CD4-positive, alpha-beta T cell treated with Interleukin-10 for 1 hour (primary cell): ENCODE measurements at places on chromosomes 4 and X.
A peak's percentile ranks its signal among the peaks of the same experiment; 100 is the strongest.

DNA sequence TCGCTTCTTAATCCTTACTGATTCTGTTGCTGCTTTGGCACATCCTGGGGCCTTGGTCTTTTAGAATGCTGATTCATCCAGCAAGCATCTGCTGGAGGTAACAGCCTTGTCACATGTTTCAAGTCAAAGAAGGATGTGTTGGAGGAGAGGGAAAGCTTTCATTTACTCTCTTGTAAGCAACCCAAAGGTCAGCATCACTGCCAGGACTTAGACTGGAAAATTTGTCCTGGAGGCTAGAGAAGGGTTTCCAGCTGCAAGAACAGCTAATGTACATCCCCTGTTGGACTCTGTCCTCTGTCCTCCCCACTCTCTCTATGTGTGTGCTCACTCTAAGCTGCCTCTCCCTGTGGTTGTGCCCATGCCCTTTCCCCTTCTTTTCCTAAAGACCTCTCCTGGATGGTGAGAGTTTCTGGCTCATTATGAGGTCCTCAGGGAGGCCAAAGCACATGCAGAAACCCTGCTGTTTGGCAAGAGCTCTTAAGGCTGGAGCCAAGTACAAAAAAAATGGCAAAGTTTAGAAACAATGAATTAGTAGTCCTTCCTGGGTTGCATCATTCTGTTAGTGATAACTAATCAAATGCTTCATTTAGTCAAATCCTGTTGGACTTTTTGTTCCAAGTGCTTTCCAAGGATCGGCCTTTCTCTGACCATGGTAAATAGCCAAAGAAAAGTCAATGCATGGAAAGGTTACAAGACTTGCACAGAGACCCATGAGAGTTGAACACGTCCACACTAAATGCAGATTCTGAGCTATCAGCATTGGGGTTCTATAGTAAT lies 13.4 kb upstream of the SRPX start:
- no peak for DNase-seq

DNA sequence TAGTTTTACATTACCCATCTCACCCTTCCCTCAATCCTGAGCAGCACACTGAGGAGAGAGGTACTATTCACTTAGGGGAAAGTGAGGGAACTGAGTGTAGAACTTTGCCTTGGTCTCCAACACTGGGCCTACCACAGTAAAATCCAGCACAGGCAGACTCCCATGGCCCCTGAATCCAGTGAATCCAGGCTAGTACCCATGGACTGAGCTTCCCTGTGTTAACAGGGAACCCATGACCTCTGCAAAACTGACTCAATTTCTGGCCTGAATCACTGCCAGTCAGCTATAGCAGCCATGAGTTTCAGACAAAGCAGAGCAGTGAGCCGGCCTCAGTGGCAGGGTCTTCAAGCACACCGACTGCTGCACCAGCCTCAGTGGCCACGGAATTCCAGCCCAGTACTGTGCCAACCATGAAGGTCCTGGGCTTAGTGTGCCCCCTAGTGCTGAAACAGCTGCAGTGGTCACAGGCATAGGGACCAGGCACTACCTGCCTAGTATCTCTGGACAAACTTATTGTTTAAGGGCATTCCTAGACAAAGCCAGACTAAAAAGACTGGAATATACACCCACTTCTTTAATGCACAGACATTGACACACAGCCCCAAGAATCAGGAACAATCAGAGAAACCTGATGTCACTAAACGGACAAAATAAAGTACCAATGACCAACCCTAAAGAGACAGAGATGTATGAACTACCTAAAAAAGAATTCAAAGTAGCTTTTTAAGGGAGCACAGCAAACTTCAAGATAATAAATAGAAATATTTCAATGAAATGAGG lies 127.4 kb upstream of the RPL34 start:
- DNase-seq: peak; percentile 40

GRCh38 chr4:19725130-19725529 lies 526.6 kb upstream of the SLIT2 start:
- DNase-seq: no peak

GRCh38 chr4:1367230-1367935 lies 20.4 kb downstream of the UVSSA start:
- no peak for DNase-seq

- DNase-seq: peak; percentile 67
Measured at GRCh38 chr4:71184195-71184781, 154.5 kb upstream of the SLC4A4 start.

GRCh38 chr4:180448306-180448705 lies 1794.9 kb upstream of the TENM3 start:
- no peak for DNase-seq

GRCh38 chr4:104494822-104495559 lies at the start of gene CXXC4:
Gene CXXC4, minus strand, starts transcription at chr4:104494894. Its CDS starts 3,092 bp downstream, at chr4:104491802.
- DNase-seq: peak; percentile 56

GRCh38 chr4:179595671-179596410 lies 2153.6 kb upstream of the AGA start:
- no peak for DNase-seq

DNA sequence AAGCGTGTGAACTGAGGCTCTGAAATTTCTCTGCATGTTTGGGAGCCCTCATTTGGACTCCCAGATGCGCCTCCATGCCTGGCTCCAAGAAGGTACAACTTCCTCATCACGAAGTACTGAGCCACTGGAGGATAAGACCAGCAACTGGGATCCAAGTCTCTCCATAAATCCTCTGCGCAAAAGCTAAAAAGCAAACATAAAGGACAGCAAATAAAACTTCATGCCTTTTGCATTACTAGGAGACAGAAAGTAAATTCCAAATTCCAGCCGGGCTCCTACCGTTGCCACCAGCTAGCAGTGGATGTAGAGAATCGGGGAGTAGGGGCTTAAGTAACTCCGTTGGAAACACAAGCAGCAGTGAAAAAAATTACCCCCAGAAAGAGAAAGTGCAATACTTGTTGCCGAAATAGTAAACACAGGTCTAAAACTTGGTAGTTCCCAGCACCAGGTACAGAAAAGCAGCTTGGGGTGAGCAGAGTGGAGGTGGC lies 477.1 kb upstream of the TENM3 start:
- no peak for DNase-seq

- DNase-seq: no peak
Measured at GRCh38 chr4:184617600-184618196, 31.5 kb downstream of the CASP3 start.

- no peak for DNase-seq
Measured at GRCh38 chrX:20143561-20143960, 1.9 kb upstream of the EIF1AX start.

DNA sequence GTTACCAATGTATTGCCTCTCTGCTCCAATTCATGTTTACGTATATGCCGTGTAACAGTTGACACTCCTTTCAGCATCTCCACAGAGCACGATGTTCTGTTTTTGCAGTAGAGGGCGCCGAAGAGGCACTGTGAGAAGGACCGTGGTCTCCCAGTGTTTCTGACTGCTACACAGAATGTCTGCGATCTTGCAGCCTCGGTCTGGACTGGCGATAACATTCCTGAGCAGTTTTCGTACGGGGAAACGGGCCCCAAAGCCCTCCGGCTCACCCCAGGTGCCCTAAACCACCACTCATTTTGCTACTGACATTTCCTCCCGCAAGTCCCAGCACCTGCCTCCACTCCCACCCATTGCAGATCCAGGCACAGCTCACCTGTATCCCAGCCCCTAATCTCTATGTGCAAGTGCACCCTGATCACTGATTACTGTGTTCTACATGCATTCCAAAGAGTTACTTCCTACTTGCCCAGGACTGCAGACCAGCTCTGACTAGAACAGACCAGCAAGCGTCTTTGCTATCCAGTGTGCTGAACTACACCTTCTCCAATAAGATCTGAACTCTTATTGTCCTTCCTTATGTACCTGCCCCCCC lies 12.4 kb upstream of the NFXL1 start:
- DNase-seq: peak; percentile 60

DNA sequence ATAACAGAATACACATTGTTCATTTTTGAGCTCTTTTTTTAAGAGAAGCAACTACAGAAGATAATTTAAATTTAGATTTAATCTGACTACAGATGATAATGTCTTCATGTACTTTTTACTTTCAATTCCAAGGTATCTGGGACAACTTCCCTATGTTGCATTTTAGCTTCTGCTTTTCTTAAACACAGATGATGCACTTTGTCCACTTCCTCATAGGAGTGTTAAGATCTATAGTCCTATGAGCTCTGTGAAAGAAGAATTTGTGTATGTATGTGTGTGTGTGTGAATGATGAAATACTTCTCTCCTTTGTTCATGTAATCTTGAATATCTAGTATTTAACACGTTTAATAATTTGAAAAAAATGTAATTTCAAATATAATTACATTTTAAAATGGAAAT lies 5.3 kb upstream of the FHIP1A start:
- DNase-seq: no peak

GRCh38 chr4:68630371-68630770 lies 40.1 kb downstream of the UGT2B15 start:
- no peak for DNase-seq

DNA sequence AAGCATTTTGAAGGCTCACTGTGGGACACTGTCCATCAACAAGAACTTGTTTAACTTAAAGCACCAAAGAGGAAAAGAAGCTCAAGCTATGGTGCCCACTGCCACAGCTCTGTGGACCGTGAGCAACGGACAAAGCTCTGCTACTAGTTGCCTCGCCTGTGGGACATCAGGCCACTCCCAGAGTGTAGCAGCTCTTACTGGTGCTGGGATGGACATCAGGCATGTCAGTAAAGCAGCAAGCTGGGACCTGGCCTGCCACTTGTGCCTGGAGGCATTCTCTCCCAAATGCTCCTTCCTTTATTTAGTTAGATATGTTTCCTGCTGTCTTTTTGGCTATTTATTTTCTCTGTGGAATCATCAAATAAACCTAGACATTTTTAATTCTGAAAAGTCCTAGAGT lies 46.7 kb downstream of the TMEM154 start:
- DNase-seq: no peak

DNA sequence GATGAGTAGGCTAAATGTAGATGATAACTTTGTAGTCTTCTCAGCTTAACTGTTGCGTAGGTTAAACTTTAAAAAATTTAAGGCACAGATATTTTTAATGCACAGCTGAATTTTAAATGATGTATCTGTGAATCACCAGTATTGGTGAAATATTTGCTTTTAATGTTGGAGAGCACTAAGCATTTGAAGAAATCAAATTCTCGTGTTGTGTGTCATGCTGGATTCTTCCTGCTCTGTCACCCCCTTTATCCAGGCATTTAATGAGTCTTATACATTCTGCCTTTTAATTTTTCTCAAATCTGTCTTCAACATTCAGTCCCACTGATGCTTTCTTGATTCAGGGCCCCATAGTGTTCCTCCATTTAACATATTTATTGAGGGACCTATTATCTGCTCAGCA lies 76.7 kb downstream of the SLC4A4 start:
- no peak for DNase-seq

DNA sequence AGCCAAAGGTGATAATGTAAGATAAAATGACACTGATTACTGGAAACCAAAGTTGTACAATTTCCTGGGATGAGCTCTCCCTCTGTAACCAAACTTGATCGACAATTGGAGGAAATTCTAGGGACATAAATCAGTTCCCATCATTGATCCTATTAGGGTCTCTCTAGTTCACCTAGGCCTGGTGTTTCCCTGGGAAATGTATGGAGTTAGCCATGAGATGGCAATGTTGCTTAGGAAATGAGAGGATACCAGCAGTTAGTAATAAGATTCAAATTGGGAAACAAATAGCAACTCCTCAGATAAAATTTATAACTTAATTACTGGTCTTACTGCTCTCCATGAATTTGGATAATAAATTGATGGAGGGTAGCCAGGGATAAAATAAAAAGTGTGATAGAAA lies 52.2 kb downstream of the SPATA18 start:
- DNase-seq: no peak

DNA sequence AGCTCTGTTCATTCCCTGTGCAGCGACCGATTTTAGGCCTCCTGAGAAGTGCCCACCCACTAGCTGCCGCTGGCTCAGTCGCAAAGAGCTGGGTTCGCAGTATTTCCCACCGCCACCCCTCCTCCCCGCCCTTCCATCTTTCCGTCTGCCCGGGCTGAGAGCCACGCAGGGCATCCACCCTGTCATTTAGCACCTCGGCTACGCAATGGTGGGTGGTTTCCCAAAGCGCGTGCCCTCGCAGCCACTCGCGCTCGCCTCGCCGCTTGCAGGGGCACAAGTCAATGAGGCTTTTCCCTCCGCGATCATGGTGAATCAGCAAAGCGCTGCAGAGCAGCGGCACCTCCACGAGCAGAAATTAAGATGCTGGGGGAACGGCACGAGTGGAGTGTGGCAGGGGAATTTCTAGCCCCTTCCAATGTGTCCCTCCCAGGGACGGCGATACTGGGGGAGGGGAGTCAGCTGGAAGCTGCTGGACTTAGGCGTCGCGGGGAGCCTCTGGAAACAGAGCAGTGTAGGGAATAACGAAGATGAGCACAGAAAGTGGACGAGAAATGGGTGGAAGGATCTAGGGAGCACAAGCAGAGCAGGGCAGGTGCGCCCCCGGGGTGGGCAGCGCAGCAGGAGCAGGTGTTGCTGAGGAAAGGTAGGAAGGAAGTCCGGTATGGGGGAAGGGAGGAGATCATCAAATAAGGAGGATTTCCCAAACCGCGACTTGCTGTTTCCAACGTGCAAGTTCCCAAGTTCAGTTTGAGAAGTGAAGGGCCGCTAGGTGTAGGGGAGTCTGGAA lies 2.4 kb upstream of the PTCHD1 start:
- no peak for DNase-seq

DNA sequence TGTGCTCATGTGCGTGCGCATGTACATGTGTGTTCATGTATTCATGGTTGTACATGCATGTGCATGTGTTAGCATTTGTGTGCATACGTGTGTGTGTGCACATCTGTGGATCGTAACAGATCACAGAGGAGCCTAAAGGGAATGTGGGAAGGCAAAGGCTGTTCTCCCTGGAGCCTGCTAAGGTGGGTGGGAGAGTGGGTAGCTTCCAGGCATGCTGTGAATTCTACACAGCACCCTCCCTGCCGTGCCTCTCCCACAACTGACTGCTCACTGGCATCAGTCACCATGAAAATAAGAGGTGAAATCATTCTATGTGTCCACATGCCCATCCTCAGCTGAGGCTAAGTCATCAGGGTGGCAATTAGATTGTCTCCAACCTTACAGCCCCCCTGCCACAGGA lies 600.9 kb downstream of the MID1IP1 start:
- no peak for DNase-seq

DNA sequence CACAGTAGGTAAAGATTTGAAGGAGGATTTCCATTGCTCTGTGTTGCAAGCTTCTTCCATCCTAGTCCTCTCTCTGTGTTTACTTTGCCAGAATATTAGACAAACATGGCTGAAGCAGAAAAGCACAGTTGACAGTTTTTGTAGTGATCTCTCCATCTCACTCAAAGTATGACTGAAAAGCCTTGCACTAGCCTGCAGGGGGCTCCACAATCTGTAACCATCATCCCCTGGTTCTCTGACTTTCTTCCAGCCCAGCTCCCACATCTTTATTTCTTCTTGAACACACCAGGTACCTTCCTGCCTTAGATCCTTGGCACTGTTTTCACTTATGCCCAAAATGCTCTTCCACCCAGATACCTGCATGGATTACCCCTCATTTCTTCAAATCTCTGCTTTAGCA lies 34.1 kb upstream of the HHIP start:
- DNase-seq: no peak

GRCh38 chr4:74284053-74284452 lies 24.2 kb upstream of the EPGN start:
- no peak for DNase-seq
